Liver (tissue), 10 donors: ENCODE measurements at places on chromosomes 3 and 15. TPM values are rescaled to one million over a fixed set of nuclear protein-coding genes. Genes with fewer than 3 reads are reported as not detected.

FEZF2 gene
- total RNA-seq: not detected

MELTF gene
- total RNA-seq: 0.92 TPM

GALNT15 gene
- under 0.01 TPM for total RNA-seq

ONECUT1 gene
- total RNA-seq: 14.1 TPM

TMEM212 gene
- not detected for total RNA-seq

LRRC31 gene
- total RNA-seq: 5.3 TPM

SLC6A20 gene
- total RNA-seq: not detected

SAMD7 gene
- not detected for total RNA-seq

GABRR3 gene
- not detected for total RNA-seq

RAB7A gene
- 39.1 TPM for total RNA-seq

TYRO3 gene
- 2.3 TPM for total RNA-seq

CLDN18 gene
- total RNA-seq: not detected

AGBL1 gene
- total RNA-seq: not detected

CHRFAM7A gene
- total RNA-seq: 1.2 TPM

AMOTL2 gene
- total RNA-seq: 16.7 TPM

GABRB3 gene
- total RNA-seq: 1.2 TPM

FYCO1 gene
- total RNA-seq: 17.1 TPM

ABHD5 gene
- total RNA-seq: 25.8 TPM

CAV3 gene
- total RNA-seq: not detected

ZDHHC23 gene
- 16.2 TPM for total RNA-seq

CELSR3 gene
- total RNA-seq: 0.33 TPM

TMIE gene
- total RNA-seq: 0.14 TPM

TEX55 gene
- total RNA-seq: not detected

MUSTN1 gene
- total RNA-seq: 12.1 TPM

CCDC33 gene
- total RNA-seq: not detected

SHC4 gene
- total RNA-seq: under 0.01 TPM

CADM2 gene
- 0.37 TPM for total RNA-seq

NLGN1 gene
- 0.67 TPM for total RNA-seq

TMCO5A gene
- not detected for total RNA-seq

CTXN2 gene
- not detected for total RNA-seq

GOLGA8H gene
- total RNA-seq: 0.17 TPM

HHLA2 gene
- total RNA-seq: not detected

DENND6A gene
- total RNA-seq: 11.6 TPM

ACTRT3 gene
- total RNA-seq: 1.3 TPM

NFKBIZ gene
- total RNA-seq: 78.8 TPM
